ENCODE measurements at places on chromosomes 7 and 10.

DNA sequence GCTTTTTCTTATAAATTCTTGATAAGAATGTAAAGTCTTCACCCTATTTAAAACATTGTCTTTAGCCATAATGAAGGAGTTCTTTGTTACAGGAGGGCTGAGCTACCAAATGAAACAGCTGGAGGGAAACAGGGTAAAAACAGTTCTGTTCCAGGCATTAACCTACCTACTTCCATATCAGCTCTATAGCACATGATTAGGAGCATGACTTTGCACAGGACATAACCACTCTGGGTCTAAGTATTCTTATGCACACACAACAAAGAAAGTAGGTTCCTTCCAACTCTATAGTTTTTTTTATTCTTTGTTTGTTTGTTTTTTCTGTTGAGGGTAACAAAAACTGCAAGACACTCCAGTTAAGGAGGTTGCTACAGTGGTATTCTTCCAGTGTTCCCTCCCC lies 52.7 kb downstream of the SCIN start:
- DNase-seq: no peak

DNA sequence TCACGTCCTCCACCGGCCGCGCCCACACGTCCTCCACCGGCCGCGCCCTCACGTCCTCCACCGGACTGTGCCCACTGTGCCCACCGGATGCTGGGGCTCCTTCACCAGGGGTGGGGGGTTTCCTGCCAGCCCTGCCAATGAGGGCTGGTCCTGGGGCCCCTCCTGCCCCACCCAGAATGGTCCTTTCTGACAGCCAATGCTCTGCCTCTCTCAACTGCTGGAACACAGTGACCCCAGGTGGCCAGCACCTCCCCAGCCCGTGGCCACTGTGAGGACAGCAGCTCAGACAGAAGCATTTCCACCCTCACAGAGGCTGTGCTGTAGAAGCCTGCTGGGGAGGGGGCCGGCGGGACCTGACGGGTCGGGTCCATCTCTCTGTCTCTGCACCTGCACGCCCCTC lies 90.1 kb upstream of the DNAAF5 start:
- no peak for DNase-seq

GRCh38 chr7:91787931-91788330 lies 92.6 kb downstream of the MTERF1 start:
- no peak for DNase-seq

DNA sequence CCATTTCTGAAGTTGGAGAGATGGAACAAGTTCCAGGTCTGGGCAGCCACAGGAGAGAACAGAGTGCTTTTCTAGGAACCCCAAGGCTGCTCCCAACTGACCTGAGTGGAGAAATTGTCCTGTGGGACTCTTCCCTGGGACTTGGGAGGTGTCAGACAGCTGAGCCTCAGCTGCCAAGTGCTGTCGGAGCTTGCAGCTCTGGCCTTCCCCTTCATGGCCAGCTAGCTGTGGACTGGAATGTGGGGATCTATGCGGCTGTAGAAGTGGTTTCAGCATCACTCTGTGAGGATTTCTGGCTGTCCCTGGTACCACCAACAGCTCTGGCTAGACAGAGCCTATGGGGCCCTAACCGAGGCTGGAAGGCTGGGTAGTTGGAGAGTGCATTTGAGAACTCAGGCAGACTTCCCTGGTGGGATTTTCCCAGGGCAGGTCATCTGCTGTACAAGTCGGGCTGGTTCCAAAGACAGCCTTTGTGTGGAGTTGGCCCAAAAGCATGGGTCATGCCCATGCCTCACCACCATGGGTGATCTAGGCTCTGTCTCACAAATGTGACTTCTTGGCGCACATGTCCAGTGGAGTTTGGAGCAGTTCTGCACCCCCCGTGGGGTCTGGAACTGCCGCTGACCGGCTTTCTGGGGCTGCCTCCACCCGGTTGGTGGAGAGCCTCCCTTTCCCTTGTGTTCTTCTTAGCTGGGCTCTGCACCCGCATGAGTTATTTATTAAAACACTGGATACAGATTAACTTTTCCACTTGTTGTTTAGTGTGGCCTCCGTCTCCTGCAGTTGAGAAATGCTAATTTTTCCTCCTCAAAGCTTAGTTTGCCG lies 10.9 kb downstream of the SUFU start:
- DNase-seq: no peak

All from activated CD8-positive, alpha-beta memory T cell treated with anti-CD3 and anti-CD28 coated beads, Interleukin-2, amount 50 U/mL, for 48 hours (primary cell).